ENCODE measurements at places on chromosomes 1 and 21. TPM values are rescaled to one million over a fixed set of nuclear protein-coding genes. Genes with fewer than 3 reads are reported as not detected.
A peak's percentile ranks its signal among the peaks of the same experiment; 100 is the strongest.

SLC16A4 gene
- 0.83 TPM for total RNA-seq

- DNase-seq = no peak
These were observed 415.7 kb downstream of the PTPRU start for GRCh38 chr1:29651684-29652665.

- DNase-seq = no peak
These were observed 24.1 kb downstream of the SMYD3 start for GRCh38 chr1:246482805-246483568.

STYXL2 gene
- total RNA-seq = not detected

- no peak for DNase-seq
These were observed 75.7 kb downstream of the ARHGEF10L start for GRCh38 chr1:17615157-17615556.

- DNase-seq = peak; percentile 76
These were observed 14.4 kb downstream of the SMYD3 start for GRCh38 chr1:246492611-246493245.

FMO4 gene
- 3.4 TPM for total RNA-seq

GRCh38 chr1:4530166-4530785, 124.1 kb upstream of the AJAP1 start:
- no peak for DNase-seq

DNA sequence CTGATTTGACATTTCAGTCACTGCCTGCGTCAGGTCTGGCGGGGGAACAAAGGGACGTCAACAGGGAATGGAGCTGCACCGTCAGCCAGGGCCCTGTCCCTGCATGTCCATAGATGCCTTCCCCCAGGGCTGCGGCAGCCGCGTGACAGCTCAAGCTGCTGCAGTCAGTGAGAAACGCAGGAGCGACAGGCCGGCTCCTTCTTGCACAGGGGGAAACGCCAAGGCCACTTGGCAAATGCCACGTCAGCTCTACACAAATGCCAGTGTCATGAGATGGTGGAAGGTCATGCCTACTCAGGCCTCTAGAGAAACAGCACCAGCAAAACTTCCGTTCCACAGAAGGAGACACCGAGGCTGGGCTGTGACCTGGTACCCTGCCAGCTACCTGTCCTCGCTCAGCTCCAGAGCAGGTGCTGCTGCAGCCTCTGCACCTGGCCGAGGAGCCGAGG, 37.7 kb downstream of the SYF2 start:
- DNase-seq = no peak

GRCh38 chr1:53075206-53075605, 13.2 kb downstream of the PODN start:
- DNase-seq = no peak

DNA sequence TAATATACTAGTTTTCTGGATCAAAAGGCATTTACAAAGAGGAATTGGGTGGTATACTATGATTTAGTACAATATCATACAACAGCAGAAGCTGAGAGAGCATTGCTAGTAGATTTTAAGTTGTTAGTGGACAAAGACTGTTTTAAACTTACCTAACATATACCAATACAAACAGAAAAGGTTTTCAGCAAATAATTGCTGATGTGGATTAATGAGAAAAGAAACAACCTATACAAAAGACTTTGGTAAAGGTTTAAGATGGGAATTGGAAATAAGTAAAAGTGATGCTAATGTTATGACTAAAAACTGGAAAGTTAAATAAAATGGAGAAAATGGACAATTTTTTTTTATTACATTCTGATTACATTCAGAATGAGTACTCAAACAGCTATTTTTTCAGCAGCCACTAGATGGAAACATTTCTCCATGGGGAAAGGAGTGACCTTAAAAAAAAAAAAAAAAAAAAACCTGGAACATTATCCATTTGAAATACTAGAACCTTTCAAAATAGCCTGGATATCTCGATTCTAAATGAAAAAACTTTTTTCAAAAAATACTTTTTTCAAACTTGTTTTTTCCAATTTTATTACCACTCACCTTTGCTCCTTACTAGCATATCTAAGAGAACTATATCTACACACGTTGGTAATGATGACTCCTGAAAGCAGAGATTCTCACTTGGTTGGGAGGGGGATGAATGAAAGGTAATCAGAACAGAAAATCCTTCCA, 55.4 kb downstream of the EPRS1 start:
- peak; percentile 22 for DNase-seq

GRCh38 chr1:160159846-160160245, 8.4 kb downstream of the ATP1A4 start:
- no peak for DNase-seq

DNA sequence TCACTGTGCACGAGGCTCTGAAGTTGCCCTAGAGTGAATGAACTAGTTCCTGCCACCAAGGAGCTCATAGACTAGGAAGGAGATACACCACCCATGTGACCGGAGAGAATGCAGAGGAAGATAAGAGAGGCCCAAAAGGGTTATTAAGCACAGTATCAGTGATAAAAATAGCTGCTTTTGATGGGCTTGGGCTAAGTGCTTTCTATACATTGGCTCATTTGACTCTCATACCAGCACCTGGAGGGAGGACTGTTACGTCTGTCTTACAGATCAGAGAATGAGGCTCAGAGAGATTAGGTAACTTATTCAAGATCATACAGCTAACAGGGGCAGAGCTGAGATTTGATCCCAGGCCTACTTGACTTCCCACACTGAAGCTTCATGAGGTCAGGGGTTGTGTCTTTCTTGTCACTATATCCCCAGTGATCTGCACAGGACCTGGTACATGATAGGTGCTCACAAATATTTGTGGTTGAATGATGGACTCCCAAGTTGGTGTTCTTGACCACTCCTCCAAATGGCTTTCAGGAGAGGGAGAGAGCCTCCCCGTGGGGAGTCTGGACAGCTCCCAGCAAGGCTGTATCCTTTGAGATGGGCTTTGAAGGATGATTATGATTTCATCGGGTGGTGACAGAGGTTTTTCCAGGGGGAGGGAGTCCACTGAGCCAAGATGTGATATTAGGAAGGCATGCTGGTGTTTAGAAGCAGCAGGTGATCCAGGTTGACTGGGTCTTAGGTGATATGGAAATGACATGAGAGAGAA, 14.4 kb downstream of the PPFIA4 start:
- no peak for DNase-seq

GRCh38 chr1:92749024-92749634, 35.8 kb downstream of the EVI5 start:
- DNase-seq = peak; percentile 50

DNA sequence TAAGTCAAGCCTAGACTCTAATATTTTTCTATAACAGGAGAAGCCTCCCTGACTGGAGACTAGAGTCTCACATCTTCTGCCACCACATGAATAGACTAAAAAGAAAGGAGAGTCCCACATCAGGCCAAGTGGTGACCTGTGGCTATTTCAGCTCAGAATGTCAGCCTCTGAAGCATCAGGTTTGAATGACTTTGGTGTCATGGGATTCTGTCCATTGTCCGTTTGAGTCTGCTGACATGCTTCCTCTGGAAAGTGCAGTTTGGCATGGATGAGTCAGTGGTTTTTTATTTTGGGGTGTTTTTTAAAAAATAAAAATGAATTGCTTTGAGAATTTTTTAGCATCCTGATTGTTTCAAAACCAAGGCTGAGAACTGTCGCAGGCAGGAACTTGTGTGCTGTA, 19.5 kb downstream of the DYRK3 start:
- DNase-seq = no peak

GRCh38 chr21:34715518-34715917, 46.7 kb downstream of the CLIC6 start:
- DNase-seq = no peak

PRAMEF13 gene
- total RNA-seq = not detected

DNA sequence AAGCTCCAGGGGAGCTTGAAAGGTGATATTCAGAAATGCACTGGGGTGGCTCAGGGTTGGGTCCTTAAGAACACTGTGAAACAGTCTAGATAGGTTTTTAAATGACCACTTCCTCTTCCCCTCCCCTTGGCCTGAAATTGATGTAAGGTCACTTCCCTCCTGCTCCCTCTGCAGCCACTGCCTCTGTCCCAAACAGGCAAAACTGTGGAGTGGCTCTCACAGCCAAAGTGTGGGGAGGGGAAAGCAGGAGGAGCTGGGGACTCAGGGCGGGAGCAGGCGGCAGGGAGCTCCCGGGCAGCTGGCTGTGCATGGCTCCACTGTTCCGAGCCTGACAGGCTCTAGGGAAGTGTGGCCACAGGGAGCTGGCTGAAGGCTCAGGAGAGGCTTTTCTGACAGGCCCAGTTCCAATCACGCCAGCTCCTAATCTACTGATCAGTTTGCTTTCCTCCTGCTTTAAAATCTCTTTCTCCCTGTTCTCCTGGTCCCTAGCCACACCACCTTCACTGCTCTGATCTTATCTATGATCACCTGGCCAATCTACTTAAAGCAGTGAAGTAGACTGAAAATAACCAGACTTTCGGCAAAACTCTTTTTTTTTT, 5.1 kb upstream of the CSRP1 start:
- no peak for DNase-seq

DNA sequence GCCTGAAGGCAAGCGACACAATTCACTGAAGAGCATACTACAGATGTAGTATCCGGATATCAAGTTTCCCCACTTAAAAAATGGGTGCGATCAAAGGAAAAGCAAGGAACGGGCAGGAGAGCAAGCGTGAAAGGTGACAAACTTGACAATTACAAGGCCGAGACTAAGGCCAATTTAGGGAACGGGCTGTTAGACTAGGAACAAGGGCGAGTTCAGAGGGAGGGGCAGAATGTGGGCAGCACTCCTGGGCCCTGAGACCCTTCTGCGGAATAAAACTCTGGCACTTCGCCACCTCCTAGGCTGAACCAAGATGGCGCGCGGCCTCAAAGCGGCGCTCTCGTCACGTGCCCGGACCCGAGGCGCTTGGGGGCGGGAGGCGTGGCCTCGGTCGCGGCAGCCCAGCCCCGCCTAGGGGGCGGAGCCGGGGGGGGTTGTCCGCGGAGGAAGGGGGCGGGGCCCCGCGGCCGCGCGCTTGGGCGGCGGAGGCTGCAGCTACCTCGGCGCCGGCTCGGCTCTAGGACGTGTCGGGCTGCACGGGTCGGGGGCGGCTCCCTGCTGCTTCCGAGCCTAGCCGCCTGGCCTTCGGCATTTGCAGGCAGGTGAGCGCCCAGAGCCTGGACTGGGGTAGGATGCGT, at the start of gene PPFIA4:
TSS of gene PPFIA4 (plus strand) at position 461 of the 635 bp plus-strand sequence. CDS start 12,518 bp downstream, outside the sequence.
- DNase-seq = peak; percentile 94

DNA sequence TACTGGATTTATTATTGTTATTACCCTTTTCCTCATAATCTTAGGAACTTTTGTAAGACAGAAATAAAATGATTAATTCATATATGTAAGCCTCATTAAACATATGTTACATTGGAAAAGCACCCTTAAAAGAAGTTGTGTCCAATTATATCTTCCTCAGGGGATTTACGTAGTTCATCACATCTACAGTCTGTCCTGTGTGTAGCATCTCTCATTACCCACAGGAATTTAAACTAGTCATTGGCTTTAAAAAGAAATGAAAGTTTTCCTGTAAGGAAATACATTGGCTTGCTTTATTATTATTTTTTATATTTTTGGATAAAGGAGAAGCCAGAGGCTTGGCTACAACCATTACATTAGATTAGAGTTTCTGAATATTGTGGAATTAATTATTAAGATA, 56.1 kb downstream of the SWT1 start:
- DNase-seq = no peak

DNA sequence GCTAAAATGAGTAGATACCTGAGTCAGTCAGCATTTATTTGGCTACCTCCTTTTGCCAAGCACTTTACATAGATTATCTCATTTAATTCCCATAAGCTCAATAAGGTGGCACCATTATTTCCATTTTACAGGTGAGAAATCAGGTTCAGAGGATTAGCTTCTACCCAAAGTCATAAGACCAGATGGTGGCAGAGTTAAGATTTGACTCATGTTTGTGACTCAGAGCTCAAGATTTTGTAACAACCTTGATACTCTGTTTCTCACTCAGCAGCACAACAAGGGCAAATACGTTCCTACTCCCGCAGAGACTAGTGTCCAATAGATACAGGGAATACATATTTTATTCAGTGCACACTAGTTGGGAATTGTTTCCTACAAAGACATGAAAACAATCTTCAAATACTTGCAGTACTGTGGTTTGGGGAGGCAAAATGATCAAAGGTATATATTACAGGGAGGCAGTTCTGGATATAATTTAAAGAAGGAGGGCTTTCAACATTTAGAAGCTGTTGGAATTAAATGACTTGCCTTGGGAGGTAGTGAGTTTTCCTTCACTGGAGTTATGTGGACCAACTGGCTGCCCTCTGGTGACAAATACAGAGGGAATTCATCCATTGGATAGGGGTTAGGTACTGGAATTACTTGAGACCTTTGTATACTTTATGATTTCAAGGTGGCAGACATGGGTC, 3.6 kb downstream of the LEPR start:
- no peak for DNase-seq

DNA sequence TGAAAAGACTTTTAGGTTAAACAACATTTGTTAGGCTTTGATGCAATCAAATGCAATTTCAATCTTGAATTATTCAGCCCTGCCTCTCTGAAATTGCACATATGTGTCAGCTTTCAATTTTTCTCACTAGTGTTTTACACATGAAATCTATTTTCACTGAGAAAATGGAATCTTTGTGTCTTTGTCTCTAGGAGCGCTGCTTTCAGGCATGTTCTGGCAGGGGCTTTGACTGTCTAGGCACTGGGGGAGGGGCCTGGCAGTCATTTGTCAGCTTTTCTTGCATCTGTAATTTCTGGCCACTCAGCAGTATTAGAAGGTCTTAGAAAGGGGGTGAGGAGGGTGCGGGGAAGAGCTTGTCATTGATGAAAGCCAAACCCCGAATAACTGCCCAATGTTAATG, 264.4 kb downstream of the PTPRC start:
- no peak for DNase-seq

GRCh38 chr1:75203415-75204277, 69.5 kb downstream of the LHX8 start:
- peak; percentile 6 for DNase-seq

GRCh38 chr1:2594001-2594640, 7.5 kb downstream of the PRXL2B start:
- peak; percentile 54 for DNase-seq

SYPL2 gene
- not detected for total RNA-seq

DIRAS3 gene
- total RNA-seq = 8.1 TPM
